Sigmoid colon (tissue), 7 donors: ENCODE measurements at places on chromosomes 4 and X. TPM values are rescaled to one million over a fixed set of nuclear protein-coding genes. Genes with fewer than 3 reads are reported as not detected.

- no peak for DNase-seq
Observed at GRCh38 chrX:107646735-107647134, 18.4 kb downstream of the PRPS1 start.

- no peak for DNase-seq
Observed at GRCh38 chr4:155656025-155656424, 10.6 kb upstream of the GUCY1A1 start.

DNA sequence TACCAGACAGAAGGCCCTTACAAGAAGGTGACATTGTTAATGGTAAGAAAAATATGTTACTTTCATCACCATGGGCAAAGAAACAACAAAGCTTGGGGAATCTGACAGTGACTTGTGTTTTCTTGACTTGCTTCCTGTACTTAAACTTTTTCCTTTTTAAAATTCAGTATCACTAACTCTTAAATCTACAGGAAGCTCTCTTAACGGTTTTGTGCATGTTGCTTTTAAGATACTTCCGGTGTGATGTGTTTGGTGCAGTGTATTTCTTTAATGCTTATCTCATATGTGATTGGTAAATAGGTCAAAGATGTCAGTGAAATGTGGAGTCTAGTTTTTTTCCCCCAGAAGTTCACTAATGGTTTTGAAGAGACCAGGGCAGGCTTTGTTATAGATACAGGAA is 45.2 kb downstream of the ADH5 start:
- DNase-seq = no peak

- no peak for DNase-seq
Observed at GRCh38 chrX:123339221-123339905, 155.3 kb downstream of the GRIA3 start.

DNA sequence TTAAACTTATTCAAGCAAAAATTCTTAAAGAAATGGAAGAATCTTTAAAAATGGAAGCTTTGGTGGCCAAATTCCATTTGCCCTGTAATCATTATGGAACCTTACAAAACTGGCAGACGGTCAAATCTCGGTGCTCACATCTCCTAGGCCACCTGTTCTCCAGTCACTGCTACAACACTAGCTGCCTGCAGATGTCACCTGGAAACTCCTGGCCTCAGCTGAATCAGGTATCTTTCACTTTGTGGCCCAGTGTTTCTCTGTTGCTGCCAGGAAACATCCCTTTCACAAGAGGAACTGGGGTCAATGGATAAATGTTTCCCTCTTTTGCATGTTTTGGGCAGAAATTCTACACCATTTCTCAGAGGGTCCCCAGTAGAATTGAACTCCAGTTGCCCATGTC is 4.2 kb upstream of the CXCL3 start:
- DNase-seq = no peak

DNA sequence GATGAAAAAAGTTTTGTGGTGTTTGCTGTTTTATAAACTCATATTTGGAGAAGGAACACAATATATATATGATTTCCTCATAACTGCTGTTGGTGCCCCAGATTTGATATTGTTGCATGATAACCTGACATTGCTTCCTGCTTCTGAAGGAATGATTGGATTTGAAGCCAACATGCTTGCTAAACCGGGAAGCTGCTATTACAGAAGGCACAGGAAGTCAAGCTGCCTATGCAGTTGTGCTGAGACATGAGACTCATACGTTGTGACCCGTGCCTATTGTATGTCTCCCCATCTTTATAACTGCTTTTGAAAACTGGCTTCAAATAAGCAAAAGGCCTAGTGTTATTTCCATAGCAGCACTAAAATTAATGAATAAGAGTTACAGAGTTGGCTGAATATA is 32.9 kb downstream of the GAB1 start:
- DNase-seq = no peak

- no peak for DNase-seq
Observed at GRCh38 chr4:89427782-89428181, 120.2 kb upstream of the GPRIN3 start.

Gene AMBN
- total RNA-seq = not detected

Gene FGA
- not detected for total RNA-seq

Gene AREG
- 1.1 TPM for total RNA-seq

DNA sequence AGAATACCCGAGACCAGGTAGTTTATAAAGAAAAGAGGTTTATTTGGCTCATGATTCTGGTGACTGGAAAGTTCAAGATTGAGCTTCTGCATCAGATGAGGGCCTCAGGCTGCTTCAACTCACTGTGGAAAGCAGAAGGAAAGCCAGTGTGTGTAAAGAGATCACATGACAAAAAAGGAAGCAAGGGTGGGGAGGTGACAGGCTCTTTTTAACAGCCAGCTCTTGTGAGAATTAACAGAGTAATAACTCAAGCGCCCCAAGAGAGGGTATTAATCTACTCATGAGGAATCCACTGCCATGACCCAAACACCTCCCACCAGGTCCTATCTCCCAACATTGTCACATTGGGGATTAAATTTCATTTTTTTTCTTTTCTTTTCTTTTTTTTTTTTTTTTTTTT is 6.3 kb upstream of the YIPF6 start:
- DNase-seq = no peak

Gene TMPRSS11B
- not detected for total RNA-seq

- DNase-seq = no peak
Observed at GRCh38 chr4:145541346-145541745, 59.7 kb downstream of the SMAD1 start.

- no peak for DNase-seq
Observed at GRCh38 chr4:123215536-123215935, 181.1 kb upstream of the SPRY1 start.

Gene TEX13B
- not detected for total RNA-seq

DNA sequence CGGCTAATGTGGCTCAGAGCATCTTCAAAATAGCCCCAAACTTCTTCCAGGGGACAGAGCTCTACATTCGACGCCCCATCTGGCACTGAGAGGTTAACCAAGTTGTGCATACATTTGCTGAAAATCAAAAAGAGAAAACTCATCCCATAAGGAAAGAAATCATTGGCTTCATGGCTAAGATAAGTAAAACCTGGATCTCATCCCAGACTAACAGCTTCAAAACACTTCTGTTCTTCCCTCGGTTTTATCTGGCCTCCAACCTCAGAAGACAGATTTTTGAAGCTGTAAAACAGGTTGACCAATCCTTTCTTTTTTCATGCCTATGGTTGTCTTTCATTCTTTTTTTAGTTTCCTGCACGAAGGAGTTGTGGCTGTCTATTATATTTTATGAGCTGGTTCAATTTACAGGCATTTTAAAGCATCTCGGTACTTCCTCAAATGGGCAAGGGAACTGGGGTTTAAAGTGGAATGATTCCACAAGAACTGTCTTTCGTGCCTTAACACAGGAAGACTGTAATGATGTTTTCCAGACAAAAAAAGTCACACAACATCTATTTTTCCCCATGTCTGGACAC is 107.6 kb downstream of the DLG3 start:
- DNase-seq = no peak

Gene FOXP3
- total RNA-seq = not detected

Gene FGB
- not detected for total RNA-seq

- no peak for DNase-seq
Observed at GRCh38 chrX:24513416-24513815, 48.3 kb downstream of the PDK3 start.

GRCh38 chr4:158811216-158811540 is 42.4 kb downstream of the FNIP2 start:
- DNase-seq = no peak

Gene CLCN5
- 2.3 TPM for total RNA-seq

GRCh38 chrX:106263817-106264216 is 95.7 kb downstream of the PWWP3B start:
- DNase-seq = no peak

DNA sequence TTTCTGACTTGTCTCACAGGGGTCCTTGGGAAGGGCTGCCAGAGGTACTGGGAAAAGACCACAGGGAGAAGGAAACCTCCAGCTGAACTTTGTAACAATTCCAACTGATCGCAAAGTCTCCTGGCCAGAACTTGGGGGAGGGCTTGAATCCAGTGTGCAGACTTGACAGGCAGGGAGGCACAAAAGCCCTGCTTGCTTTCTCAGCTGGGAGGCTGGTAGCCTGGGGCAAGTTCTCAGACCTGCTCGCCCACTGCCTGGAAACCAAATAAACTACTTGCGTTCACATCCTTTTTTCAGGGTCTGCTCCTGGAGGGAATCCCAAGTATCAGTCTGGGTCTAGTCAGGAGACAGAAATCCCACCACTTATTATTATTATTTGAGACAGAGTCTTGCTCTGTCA is 48.0 kb upstream of the CASK start:
- no peak for DNase-seq

GRCh38 chrX:110021258-110022022 is 18.5 kb downstream of the TMEM164 start:
- DNase-seq = no peak

GRCh38 chrX:118225711-118226428 is 109.3 kb upstream of the KLHL13 start:
- DNase-seq = no peak

DNA sequence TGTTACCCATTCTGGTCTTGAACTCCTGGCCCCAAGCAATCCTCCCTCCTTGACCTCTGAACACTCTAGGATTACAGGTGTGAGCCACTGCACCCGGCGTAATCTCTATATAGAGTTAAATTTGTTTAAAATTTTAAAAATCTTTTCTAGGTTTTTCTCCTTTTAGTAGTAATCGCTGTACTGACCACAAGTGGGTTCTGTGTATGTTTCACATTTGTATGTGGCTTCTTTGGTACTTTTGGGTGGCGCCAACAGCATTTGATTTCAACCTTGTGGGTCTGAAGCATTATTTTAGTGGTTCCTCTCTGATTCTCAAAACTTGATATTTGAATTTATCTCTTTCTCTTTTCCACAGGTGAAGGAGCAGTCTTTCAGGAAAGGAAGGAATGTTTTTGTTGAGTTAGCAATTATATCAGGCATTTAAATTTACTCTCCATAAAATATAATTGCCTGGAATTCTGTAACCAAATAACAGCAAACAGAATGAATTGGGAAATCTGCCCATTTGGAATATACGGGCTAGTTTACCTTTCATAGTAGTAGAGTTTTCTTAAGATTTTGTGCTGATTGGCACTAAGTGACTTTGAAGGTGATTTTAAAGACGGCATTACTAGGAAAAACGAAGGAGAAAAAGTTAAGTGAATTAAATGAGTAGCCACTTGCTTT is 29.5 kb downstream of the ARHGAP10 start:
- DNase-seq = no peak

Gene HERC5
- total RNA-seq = 6.4 TPM

DNA sequence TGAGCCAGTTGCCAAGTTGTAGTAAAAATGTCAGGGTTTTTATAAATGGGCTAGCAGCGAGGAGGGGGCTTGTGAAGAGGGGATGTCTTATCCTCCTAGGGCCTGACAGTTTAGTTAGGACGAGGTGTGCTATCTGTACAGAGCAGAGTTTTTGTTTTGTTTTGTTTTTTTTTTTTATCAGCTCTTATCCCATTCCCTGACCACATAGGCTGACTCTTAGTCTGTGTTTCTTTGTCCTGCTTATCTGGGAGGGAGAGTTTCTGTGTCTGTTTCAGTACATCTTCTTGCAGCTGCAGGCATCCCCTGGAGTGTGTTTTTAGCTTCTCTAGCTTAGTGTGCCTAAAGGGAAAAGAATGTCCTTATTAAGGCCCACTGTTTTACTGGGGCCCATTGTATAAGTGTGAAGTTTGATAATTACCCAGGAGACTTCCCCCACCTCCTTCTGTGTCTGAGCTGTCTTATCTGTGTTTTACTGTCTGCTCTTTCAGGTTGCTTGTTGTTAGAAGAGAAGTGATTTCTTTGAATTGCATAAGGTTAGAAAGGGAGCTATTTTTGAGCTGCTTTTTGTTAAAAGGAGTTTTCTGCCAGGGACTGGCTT is 32.0 kb downstream of the PAGE2 start:
- no peak for DNase-seq

- no peak for DNase-seq
Observed at GRCh38 chr4:99654361-99654761, 3.3 kb downstream of the C4orf54 start.

Gene MAP9
- total RNA-seq = 15.3 TPM

Gene ZCCHC18
- 0.66 TPM for total RNA-seq

DNA sequence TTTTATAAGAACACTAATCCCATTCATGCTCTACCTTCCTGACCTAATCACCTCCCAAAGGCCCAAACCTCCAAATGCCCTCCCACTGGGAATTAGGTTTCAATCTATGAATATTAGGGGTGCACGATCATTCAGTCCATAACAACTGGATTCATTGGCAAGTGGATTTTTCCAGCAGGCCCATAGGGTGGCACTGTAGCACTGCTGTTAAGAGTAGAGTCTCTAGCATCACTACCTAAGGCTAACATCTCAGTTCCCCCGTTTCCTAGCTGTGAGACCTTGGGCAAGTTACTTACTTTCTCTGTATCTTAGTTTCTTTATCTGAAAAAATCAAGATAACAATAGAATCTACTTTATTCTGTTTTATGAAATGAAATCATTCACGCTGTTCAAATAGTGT is 315.8 kb downstream of the STIM2 start:
- DNase-seq = no peak

- no peak for DNase-seq
Observed at GRCh38 chrX:70421618-70422017, 1.5 kb upstream of the GDPD2 start.

DNA sequence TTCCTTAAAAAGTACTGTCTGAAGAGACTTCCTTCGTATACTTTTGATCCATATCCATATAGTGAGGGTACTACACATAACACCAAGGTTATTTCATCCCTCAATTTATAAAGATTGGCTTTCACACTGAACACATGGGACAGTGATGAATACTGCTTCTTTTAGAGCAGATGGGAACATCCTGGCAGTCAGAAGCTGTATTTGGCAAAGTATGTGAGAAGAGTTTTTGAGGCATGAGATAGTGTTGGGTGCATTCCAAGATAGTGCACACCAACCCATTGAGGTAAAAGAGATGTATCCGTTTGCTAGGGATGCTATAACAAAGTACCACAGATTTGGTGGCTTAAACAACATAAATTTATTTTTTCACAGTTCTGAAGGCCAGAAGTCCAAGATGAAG is 141.1 kb downstream of the MOSPD2 start:
- DNase-seq = no peak

DNA sequence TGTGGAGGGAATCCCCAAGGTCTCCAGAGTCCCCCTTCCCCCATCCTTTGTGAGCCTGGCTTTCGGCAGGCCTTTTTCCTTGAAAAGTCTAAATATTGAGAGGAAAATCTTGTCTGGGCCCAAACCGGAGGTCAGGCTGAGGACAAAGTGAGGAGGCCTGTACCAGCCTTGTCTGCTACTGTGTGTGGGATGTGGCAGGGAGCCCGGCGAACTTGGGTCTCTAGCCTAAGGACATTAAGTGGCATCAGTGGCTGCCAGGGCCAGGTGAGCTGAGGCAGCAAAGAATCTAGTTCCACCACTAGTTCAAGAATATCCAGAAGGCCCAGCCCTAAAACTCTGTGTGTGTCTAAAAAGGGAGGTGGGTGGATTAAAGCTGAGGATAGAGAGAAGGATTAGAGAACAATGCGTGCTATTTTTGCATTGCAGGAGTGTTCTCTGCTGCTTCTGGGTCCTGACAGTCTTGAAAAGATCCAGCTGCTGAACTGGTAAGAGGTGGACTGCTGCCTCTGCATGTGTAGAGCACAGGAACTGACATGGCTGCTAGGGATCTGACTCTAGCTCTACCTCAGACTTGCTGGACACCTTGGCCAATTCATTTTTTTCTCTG is 1.2 kb upstream of the AMER1 start:
- DNase-seq = peak; percentile 66
